Stimulated activated CD8-positive, alpha-beta memory T cell treated with anti-CD3 and anti-CD28 coated beads, Interleukin-7, amount 100 ng/mL, for 48 hours (primary cell): ENCODE measurements at places on chromosomes 16 and 17.

DNA sequence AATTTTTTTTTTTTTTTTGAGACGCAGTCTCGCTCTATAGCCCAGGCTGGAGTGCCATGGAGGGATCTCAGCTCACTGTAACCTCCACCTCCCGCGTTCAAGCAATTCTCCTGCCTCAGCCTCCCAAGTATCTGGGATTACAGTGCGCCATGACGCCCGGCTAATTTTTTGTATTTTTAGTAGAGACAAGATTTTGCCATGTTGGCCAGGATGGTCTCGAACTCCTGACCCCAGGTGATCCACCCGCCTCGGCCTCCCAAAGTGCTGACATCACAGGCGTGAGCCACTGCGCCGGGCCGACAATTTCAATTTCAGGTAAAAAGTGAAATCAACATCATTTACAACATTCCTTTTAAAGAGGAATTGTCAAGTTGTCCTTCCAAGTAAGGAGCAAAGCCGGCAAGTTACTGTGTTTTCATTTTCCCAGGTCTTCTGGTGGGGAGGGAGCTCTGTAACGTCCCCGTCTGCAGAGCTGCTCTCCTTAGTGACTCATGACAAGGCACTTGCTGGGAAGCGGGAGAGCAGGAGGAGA, 873 bp downstream of the NPLOC4 start:
- no peak for DNase-seq

DNA sequence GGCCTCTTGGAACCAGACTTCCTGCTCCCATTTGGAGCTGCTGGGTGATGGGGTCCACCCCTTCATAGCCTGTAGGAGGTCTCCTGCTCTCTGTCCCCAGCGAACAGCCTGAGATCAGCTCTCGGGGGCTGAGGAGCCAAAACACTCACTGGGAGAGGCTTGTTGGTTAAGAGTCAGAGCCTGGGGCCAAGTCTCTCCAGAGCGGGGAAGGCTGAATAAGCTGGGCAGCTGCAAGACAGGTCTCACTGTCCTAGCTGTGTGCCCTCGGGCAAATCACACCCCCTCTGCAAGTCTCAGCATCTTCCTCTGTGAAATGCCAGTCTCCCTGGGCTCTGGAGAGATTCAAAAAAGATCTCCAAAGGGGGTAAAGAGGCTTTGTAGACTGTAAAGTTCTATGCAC, 174.6 kb downstream of the WSCD1 start:
- DNase-seq, result no peak

DNA sequence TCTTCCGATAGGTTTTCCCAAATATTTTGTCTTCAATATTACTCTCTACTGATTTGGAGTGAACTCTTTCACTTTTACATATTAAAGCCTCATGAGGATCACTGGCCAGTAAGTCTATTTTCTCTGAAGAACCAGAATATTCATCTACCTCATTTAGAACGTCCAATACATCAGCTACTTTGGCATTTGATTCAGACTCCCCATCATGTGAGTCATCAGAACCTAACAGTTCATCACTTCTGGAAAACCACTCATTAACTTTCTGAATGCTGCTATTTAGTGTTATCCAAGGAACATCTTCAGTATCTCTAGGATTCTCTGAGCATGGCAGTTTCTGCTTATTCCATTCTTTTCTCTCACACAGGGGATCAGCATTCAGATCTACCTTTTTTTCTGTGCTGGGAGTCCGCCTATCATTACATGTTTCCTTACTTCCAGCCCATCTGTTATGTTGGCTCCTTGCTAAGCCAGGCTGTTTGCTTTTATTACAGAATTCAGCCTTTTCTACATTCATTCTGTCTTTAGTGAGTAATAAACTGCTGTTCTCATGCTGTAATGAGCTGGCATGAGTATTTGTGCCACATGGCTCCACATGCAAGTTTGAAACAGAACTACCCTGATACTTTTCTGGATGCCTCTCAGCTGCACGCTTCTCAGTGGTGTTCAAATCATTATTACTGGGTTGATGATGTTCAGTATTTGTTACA, 30.9 kb downstream of the BRCA1 start:
- no peak for DNase-seq

DNA sequence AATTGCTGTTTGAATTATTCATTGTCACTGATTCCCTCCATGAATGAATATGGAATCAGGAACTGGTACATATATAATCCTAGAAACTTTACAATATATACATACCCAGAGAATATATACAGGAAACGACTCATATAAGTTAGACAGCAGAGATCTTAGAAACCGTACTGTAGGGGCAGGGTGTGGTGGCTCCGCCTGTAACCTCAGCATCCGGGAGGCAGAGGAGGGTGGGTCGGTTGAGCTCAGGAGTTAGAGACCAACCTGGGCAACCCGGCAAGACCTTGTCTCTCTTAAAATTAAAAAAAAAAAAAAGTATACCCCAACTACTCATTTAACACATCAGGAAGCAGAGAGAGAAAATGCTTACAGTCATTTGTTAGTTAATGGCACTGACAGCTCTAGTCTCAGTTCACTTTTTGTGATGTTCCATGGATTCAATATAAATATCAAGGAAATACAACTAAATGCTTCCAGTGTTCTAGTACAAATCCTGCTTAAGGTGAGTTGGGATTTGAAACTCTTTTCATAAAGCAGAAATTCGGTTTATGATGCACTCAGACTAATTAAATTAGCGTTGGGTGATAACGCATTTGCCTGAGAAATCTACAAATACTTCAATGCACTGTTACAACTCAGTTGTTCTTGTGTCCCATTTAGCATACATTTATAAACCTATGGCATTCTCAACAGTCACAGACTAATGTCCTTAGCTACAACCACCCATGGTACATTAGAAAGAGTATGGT, 5.6 kb downstream of the GLG1 start:
- DNase-seq, result peak; percentile 27

DNA sequence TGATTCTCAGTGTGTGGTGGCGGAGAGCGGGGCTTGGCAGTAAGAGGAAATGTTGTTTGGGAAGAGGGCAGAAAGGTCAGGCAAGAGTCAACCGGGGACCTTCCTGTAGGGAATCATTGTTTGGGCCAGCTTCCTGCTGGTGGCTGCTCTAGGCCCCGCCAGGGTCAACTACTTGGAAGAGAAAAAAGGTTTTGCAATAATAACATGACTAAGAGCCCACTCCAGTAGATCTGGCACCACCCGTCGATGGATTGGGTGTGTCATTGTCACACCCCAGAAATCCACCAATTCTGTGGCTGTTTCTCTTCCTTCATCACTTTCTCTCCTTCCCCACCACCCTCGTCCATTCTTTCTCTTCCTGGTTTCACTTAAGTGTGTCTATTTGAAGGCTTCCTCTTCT, 4.2 kb upstream of the KRT24 start:
- no peak for DNase-seq

DNA sequence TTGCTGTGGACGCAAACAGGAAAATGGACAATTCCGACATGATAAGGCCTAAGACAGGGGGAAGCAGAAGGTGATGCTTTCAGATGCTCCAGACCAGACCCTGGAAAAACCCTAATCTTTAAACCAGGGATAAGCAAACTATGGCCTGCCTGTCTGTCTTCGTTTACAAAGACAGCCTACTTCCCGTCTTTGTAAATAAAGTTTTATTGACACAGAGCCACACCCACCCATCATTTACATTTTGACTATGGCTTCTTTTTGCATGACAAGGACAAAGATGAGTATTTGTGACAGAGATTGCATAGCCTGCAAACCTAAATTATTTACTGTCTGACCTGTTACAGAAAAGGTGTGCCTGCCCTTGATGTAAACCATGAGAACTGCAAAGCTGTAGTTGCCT, 177.9 kb downstream of the WSCD1 start:
- no peak for DNase-seq

GRCh38 chr17:13365331-13365730, 236.4 kb downstream of the HS3ST3A1 start:
- no peak for DNase-seq

- no peak for DNase-seq
Observed at GRCh38 chr17:1720856-1721386, 3.6 kb upstream of the WDR81 start.

- DNase-seq, result no peak
Observed at GRCh38 chr17:55263569-55264277, 1.0 kb upstream of the HLF start.

GRCh38 chr16:52074133-52074532, 472.8 kb downstream of the TOX3 start:
- no peak for DNase-seq

DNA sequence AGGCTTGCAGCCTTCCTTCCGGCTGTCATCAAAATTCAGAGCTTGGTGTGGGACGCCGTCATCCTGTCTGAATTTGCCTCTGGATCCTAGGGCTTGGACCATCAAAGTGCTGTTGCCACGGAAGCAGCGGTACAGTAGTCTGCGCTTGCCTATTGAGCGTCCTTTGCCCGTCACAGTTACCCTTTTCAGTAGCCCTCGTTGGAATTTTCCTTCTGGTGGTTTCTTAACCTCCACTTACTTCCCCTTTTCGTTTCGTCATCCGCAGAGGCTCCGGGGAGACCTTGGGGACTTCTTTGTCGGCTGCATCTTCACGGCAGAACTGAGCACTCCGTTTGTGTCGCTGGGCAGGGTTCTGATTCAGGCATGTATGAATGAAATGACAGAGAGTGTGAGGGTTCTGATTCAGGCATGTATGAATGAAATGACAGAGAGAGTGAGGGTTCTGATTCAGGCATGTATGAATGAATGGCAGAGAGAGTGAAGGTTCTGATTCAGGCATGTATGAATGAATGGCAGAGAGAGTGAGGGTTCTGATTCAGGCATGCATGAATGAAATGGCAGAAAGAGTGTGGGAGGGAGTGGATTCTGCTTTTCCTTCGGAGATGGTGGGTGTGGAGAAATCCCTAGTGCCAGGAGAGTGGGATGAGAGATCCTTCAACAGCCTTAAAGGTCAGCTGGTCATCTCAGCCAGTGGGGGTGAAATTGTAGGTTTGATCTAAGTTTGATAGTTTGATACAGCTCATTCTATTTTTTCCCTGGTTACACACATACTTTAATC, 8.0 kb downstream of the TLCD3A start:
- no peak for DNase-seq

- DNase-seq, result no peak
Observed at GRCh38 chr17:81179861-81180260, 13.8 kb upstream of the AATK start.
